Esophagus mucosa (tissue), 1 donor: ENCODE measurements at places on chromosomes 7 and 10. TPM values are rescaled to one million over a fixed set of nuclear protein-coding genes. Genes with fewer than 3 reads are reported as not detected.

Gene FAM25C
- not detected for total RNA-seq

Gene DPYSL4
- 1.6 TPM for total RNA-seq

Gene HMX3
- total RNA-seq, result not detected

Gene NRCAM
- 10.9 TPM for total RNA-seq

Gene CYP26C1
- not detected for total RNA-seq

Gene ERCC6
- total RNA-seq, result 19.0 TPM

Gene GNGT1
- 0.08 TPM for total RNA-seq

Gene POLR2J
- total RNA-seq, result 38.5 TPM

Gene USP6NL
- total RNA-seq, result 33.3 TPM

Gene STAG3
- total RNA-seq, result 0.48 TPM

Gene KAZALD1
- 4.1 TPM for total RNA-seq

Gene RNF148
- not detected for total RNA-seq

Gene EBLN1
- not detected for total RNA-seq

Gene PDZD7
- total RNA-seq, result 0.04 TPM

Gene NPTX2
- total RNA-seq, result 1.4 TPM

Gene STOX1
- total RNA-seq, result 0.28 TPM

Gene GNA12
- total RNA-seq, result 7.5 TPM

Gene POR
- 137 TPM for total RNA-seq

Gene NPC1L1
- total RNA-seq, result not detected

Gene PANK1
- 5.7 TPM for total RNA-seq

Gene ATG9B
- total RNA-seq, result 16.7 TPM

Gene IL6
- not detected for total RNA-seq

Gene UPK3BL2
- total RNA-seq, result 88.8 TPM
